Mesenteric fat pad (tissue), 1 donor: ENCODE measurements at places on chromosomes 13 and 19. TPM values are rescaled to one million over a fixed set of nuclear protein-coding genes. Genes with fewer than 3 reads are reported as not detected.

DNA sequence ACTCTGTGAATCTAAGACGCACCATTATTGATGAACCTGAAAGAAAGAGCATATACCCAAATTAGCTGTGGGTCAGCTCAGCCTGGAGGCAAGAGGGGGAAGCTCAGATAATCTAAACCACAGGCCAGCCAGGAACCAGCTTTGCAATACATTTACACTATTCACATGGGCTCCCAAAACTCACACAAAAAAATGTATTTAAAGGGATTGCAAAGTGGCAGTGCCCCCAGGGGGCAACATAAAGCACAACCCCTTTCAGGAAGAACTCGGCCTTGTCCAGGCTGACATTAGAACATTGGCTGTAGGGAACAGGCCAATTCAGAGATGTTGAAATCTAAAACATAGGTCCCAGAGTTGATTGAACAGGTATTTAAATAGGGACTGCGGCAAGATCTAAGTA is 3.2 kb upstream of the PROZ start:
- no peak for DNase-seq

GRCh38 chr13:74039667-74040066 is 94.5 kb downstream of the KLF12 start:
- no peak for DNase-seq

DNA sequence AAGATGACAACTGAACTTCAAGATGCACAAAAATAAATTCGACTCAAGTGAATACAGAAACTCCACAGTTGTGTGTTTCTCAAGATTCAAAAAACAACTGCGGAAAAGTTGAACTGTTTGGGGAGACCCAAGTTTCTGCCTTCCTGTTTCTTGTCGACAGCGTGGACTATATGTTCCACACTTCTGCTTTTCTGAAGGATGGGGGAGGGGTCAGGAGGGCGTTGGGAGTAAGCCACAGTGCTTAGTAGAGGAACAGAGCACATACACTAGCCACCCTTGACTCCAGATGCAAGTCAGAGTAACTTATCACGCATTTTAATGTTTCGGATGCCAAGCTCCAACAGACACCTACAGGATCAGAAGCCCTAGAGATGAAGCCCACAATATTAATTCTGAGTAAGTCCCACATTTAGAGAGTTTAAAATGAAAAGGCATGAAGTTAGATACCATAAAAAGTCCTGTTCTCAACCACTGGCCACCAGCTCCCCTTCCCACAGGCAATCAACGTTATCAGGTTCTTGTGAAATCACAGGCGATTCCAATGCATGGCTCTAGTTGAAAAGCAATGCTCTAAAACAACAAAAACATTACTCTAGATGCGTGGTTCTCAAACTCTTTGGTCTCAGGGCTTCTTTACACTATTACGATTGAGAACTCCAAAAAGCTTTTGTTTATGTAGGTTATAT is 4.2 kb downstream of the TUBGCP3 start:
- DNase-seq, result no peak

Gene PGLYRP2
- not detected for total RNA-seq

Gene FBXO27
- total RNA-seq, result 21.7 TPM
